CD4-positive, alpha-beta T cell treated with Interleukin-6 at 100 ng/mL for 8 hours (primary cell): ENCODE measurements at places on chromosomes 1 and 21.

GRCh38 chr1:59976194-59977074, 49.9 kb upstream of the CYP2J2 start:
- no peak for DNase-seq

- DNase-seq, result no peak
Observed at GRCh38 chr1:204480515-204480914, 14.1 kb downstream of the PIK3C2B start.

GRCh38 chr1:52139817-52140540, 1.9 kb upstream of the ZFYVE9 start:
- peak; percentile 57 for DNase-seq

GRCh38 chr1:195584870-195585624, 1023.2 kb downstream of the KCNT2 start:
- DNase-seq, result no peak

DNA sequence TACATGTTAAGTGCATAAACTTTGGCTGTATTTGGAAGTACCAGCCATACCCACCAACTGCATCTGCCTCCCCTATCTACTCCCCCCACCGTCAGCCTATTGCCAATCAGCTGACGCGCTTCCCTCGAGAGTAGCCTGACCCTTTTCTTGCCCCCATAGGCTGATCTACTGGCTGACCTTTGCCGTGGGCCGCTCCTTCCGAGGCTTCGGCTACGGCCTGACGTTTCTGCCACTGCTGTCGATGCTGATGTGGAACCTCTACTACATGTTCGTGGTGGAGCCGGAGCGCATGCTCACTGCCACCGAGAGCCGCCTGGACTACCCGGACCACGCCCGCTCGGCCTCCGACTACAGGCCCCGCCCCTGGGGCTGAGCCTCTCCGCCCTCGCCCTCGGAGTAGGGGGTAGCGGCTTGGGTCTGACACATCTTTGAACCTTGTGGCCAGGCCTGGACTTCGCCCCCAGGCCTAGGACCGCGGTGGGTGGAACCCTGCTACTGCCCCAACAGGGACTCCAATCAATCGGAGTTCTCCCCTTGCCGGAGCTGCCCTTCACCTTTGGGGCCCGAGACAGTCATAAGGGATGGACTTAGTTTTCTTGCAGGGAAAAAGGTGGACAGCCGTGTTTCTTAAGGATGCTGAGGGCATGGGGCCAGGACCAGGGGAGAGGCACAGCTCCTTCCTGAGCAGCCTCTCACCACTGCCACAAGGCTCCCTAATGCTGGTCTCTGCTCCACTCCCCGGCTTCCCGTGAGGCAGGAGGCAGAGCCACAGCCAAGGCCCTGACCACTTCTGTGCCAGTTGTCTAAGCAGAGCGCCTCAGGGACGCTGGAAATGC, 4.0 kb downstream of the GLMP start:
- no peak for DNase-seq

DNA sequence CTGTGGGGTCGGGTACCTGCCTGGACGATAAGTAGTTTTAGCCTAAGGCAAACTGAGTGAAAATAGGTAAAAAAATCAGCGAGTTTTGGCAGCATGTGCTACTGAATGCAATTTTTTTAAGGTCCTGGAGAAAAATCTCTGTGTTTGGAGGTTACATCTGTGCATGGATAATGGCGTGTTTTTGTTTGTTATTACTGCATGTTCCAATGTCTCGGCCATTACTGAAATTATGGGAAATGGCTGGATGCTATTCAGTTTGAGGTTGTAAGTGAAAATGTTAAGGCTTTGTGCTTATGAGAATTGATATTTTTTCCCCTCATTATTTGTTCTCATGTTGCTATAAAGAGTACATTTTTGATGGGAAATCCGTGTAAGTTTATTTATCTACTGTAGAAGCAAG, 441.7 kb downstream of the PRDM2 start:
- DNase-seq, result no peak

DNA sequence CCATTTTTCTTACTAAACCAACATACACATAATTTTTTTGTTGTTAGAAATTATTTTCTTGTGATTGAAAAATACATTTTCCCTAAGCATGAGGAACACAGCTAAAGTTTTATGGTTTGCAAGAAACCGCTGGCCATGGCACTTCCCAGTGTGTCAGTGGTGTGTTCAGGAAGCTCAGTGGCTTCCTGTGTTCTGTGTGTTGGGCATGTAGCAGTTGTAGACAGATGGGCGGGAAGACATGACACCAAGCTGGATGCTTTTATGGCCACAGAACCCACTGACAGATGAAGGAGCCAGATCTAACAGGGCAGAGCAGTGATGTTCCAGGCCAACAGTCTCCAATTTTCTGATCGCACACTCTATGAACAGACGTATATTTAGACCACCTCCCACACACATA, 119.8 kb downstream of the GALNT2 start:
- peak; percentile 17 for DNase-seq

DNA sequence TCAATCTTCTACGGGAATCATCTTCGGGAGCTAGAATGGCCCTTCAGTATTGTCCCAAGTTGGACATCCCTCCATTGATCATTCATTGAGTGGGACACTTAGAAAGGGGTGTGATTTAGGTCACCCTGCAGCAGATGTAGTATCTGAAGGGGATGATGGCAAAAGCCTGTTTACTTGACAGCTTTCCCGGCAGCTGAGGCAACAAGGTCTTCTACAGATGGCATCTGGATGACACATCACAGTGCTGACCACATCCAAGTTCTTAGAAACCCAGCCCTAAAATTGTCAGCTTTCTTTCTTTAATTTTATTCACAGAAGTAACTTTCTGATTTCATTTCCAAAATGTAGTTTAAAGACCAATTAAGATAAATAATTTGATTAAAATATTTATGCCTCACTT, 150.3 kb downstream of the AMY1C start:
- DNase-seq, result no peak

DNA sequence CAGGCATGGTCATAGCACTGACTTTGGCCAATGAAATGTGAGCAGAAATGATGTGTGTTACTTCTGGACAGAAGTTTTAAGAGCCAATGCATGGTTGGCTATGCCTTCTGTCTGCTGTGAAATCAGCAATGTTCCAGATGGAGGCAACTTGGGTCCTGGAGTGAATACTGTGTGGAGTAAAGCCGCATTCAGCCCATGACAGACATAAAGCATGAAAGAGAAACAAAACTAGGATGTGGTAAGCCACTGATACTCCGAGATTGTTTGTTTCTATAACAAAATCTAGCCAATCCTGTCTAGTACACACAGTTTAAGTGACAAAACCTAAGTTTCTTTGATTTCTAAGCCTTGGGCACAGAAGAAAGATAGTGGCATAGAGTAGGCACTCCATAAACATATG, 47.1 kb upstream of the ARHGAP29 start:
- no peak for DNase-seq

DNA sequence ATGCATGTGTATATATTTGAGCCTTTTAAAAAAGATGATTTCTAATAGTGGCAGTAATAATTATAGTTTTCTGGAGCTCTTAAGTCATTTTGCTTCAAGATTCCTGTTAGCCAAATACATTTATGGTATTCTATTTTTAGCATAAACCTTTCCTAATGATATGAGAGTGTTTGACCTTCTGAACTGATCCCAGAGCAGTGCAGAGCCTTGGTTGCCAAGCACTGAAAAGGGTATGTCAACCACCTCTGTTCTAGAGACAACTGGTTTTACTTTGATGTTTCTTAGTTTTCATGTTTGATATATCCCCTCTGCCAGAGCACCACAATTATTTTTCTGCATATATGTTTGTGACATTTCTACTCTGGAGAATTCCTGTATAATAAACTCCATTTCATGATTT, 15.1 kb upstream of the KCNA3 start:
- DNase-seq, result no peak

GRCh38 chr1:210236386-210236839, 3.8 kb downstream of the SERTAD4 start:
- DNase-seq, result no peak

DNA sequence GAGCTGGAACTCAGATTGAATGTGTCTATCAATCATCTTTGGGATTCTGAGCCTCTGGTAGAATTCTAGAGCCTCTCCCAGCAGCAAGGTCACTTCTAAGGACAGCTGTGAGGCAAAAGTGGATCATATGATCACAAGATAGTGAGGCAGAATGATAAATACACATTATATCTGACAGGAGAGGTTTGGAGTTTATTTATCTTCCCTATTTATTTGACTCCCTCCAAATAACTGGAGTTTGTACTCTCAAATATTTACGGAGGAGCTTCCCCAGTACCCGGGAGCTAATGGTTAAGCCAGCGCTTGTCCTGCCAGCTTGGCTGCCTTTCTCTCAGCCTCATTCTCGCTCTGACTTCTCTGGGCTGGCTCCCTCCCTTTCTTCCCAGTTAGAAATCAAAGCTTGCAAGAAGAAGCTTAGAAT, 2.3 kb downstream of the HMGCS2 start:
- DNase-seq, result no peak

GRCh38 chr1:201171063-201172036, 17.1 kb upstream of the TMEM9 start:
- peak; percentile 6 for DNase-seq

DNA sequence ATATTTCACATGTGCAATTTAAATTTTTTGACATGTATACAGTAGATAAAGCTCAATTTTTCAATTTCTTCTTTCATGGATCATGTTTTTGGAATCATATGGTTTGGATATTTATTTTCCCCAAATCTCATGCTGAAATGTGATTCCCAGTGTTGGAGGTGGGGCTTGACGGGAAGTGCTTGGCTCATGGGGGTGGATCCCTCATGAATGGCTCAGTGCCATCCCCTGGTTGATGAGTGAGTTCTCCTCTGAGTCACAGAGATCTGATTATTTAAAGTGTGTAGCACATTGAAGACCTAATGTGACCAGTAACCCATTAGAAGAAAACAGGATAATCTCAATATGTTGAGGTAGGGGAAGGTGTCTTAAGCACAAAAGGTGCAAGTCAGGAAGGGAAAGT, 9.1 kb upstream of the IFI16 start:
- no peak for DNase-seq

- peak; percentile 40 for DNase-seq
Observed at GRCh38 chr1:8430476-8430875, 112.6 kb downstream of the SLC45A1 start.

DNA sequence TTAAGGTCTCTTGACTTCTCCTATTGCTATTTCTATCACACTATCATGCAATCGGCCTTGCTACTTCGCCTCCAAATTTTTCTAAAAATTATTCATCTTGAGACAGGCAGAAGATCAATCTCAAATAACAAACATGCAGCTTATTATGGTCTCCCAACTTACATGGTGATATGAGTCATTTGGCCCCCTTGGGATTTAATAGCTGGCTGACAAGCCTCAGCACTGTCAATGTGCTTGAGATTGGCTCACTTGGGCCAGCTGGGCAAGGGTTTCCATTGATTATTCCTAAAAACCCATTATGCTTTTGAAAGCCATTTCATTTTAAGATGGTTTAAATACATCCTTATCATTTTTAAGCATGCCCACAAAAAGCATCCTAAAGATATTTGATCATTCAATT, 224.5 kb upstream of the NFIA start:
- DNase-seq, result no peak

GRCh38 chr1:20921285-20921684, 134.2 kb upstream of the HP1BP3 start:
- no peak for DNase-seq
